ENCODE measurements at places on chromosomes 16 and 17. TPM values are rescaled to one million over a fixed set of nuclear protein-coding genes. Genes with fewer than 3 reads are reported as not detected.

The RNF157 gene
- 50.7 TPM for total RNA-seq

The C16orf89 gene
- 0.79 TPM for total RNA-seq

The FNDC8 gene
- not detected for total RNA-seq

- no peaks in the 10 kb centered on the region for H3K4me1 ChIP-seq
- no peaks in the 10 kb centered on the region for H3K27me3 ChIP-seq
- H3K36me3 ChIP-seq, result no peaks in the 10 kb centered on the region
- no peak overlapping the region for H3K27ac ChIP-seq
Measured at GRCh38 chr17:732902-733720, 715 bp downstream of the TLCD3A start.

DNA sequence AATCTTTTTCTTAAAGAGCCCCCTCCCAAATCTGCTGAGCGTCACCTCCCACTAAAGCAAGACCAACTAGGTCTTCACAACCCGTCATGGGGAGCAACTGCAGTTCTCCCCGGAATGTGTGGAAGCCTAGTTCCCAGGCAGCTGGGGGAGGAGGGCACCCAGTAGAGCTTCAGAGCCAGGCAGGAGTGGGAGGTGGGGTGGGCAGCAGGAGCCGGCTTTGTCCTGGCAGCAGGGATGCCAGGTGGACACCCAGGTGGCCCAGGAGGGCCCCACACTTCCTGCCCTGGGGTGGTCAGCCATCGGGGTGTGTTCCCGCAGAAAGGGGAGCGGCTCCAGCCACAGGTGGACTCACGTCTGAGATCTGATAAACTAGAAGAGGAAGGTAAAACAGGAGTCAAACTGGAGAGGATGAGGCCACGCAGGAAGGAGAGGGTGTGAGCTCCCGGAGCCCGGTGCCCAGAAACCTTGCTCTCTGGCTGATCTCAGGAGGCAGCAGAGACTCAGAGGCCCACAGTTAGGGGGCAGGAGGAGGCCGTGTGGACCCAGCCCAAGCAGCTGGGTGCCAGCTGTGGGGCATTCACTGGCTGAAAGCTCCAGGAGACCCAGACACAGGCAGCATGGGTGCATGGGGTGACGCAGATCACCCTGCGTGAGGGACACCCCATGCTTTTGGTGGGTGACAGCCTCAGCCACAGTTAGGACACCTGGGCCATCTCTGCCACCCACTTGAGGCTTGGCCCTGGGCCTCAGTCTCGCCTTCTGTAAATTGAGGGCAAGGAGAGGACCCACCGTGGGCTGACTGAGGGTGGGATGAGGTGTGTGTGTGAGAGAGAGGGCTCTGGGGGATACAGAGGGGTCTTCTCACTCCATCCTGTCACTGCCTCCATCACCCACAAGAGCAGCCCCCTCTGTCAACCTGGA, 260.8 kb upstream of the TNRC6C start:
- peaks cover 10% of the 10 kb centered on the region for H3K4me1 ChIP-seq
- H3K27ac ChIP-seq, result no peak overlapping the region
- H3K4me3 ChIP-seq, result no peak overlapping the region
- DNase-seq, result no peak
- H3K27me3 ChIP-seq, result no peaks in the 10 kb centered on the region

GRCh38 chr17:76736349-76737081, 616 bp downstream of the SRSF2 start:
- H3K36me3 ChIP-seq, result no peaks in the 10 kb centered on the region
- peak overlapping the region; percentile 81 for H3K4me3 ChIP-seq
- H3K27ac ChIP-seq, result peak overlapping the region; percentile 97
- H3K27me3 ChIP-seq, result no peaks in the 10 kb centered on the region
- peak; percentile 58 for DNase-seq

GRCh38 chr17:41738077-41738800, 3.8 kb upstream of the HAP1 start:
- no peak overlapping the region for H3K27ac ChIP-seq
- H3K36me3 ChIP-seq, result no peaks in the 10 kb centered on the region
- peaks cover 47% of the 10 kb centered on the region for H3K27me3 ChIP-seq
- no peak overlapping the region for H3K4me3 ChIP-seq
- peaks cover 2% of the 10 kb centered on the region for H3K4me1 ChIP-seq
- DNase-seq, result peak; percentile 46

- no peaks in the 10 kb centered on the region for H3K27me3 ChIP-seq
- peak overlapping the region; percentile 44 for H3K4me3 ChIP-seq
- peak overlapping the region; percentile 91 for H3K27ac ChIP-seq
- peak; percentile 64 for DNase-seq
- no peaks in the 10 kb centered on the region for H3K36me3 ChIP-seq
Measured at GRCh38 chr17:42249681-42250446, 26.3 kb downstream of the STAT5B start.

GRCh38 chr17:49553676-49554335, 21.9 kb upstream of the NXPH3 start:
- DNase-seq, result no peak
- H3K27me3 ChIP-seq, result peaks cover 26% of the 10 kb centered on the region
- H3K27ac ChIP-seq, result no peak overlapping the region
